Suppressor macrophage treated with lipopolysaccharide for 4 hours (primary cell): ENCODE measurements at places on chromosomes 2 and 18.

DNA sequence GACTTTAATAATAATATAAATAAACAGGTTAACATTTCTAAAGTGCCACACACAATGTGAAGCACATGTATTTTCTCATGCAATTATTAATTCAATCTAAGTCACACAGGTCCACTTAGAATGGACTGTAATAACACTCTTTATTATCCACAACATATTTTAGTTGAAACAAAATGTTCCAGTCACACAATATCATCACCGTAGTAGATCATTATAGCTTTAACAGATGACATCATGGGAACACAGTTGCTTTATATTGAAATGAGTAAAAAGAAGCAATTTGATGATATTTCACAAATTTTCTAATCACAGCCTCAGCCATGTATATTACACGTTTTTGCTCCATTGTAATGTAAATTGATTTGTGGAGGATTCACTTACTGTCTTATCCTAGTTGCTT lies 266.3 kb downstream of the MEIS1 start:
- no peak for DNase-seq

GRCh38 chr2:148130581-148130980 lies 109.7 kb downstream of the MBD5 start:
- DNase-seq, result no peak

- peak; percentile 66 for DNase-seq
These were observed 67.2 kb downstream of the LRRFIP1 start for GRCh38 chr2:237694415-237695194.

GRCh38 chr2:227377467-227378351 lies 1.4 kb downstream of the TM4SF20 start:
- DNase-seq, result no peak

DNA sequence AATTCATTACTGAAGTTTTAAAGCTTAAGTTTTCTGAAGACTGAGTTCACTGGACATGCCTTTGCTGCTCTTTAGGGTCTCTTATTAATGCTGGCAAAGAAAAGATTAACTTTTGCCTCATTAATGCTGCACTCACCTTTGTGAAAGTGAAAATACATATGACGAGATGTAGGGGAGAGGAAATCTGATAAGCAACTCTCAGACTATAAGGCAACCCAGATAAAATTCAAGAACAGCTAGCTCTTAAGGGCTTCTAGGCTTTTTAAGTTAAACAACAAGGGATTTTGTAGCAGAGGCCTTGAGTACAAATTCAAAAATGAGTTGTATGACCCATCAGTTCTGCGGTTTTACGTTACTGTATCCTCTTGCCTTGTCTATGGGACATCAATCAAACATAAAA lies 143.7 kb downstream of the USP34 start:
- DNase-seq, result no peak

- DNase-seq, result no peak
These were observed 233.4 kb downstream of the NDUFA10 start for GRCh38 chr2:239791526-239792404.

- peak; percentile 84 for DNase-seq
These were observed 26.3 kb downstream of the DHRS9 start for GRCh38 chr2:169095621-169096105.

- no peak for DNase-seq
These were observed 96.6 kb downstream of the CPO start for GRCh38 chr2:207035875-207036274.

- DNase-seq, result peak; percentile 58
These were observed 12.9 kb downstream of the IL36B start for GRCh38 chr2:113039719-113040118.

- DNase-seq, result no peak
These were observed 17.1 kb upstream of the MC2R start for GRCh38 chr18:13932285-13933025.
